H9 (cell line): ENCODE measurements at places on chromosomes 3 and 15.

DNA sequence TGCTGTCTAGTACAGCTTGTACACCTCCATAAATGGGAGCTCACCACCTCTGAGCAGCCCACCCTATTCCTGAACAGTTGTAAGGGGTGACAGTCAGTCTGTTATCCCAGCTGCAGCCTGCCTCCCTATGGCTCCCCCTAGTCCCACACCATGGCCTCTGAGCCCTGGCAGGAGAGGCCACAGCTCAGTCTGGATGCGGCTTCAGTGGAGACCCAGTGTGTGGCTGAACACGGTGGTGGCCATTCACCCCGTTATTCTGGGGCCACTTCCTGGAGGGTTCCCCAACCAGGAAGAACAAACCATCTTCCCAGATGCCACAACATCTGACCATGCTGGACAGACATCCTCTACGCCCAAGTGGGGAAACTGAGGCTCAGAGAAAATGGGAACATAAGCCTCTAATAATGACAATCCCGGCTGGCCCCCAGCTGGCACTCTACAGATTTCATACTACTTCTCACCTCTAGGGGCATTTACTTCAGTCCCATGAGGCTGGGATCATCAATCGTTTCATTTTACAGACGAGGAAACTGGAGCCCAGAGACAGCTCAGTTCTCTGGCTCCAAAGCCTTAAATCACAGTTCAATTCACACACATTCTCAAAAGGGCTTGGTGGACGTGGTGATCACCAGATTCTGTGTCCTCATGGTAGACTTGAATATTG is 9.2 kb upstream of the GRIP2 start:
- DNase-seq: no peak

DNA sequence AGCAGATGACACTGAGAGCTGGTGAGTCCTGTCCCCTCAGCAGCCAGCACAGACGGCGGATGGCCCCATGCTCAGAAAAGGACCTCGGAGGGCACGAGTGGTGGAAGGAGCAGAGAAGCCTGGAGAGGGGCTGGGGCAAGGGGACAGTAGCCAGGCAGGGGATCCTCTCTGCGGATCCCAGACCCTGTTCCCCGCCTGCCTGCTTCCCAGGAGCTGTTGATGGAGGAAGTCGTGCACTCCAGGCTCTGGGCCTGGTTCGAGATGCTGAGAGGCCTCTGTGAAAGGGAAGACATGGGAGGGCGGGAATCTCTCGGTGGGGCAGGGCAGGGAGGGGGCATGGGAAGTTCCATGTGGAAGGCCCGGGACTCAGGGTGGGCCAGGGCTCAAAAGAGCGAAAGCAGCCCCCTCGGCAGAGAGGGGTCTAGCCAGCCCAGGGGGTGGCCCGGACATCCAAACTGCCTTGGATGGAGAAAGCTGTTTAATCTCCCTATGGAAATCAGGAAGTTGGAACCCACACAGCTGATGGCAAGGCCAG is 47.9 kb upstream of the MAGEF1 start:
- peak; percentile 24 for DNase-seq

DNA sequence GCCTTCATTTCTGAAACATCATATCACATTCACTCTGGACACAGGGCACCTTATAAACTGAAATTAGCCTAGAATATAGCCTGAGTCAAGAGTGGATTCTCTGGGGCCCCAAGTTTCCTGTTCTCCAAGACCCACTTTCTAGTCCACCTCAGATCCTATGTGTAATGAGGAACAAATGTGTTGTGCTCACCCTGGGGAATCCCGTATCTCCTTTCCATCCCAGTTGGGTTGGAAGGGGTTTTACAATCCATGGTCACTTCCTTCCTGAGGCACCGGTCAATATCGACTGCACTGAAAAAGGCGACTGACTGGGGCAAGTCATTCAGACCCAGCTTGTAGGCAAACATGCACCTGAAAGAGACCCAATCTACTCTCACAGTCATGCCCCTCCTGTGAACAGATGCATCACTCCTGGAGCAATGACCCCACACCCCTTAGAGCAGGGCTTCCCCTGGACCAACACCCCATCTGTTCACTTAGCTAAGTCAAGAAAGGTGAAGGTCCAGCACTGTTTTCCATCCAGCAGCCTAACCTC is 17.4 kb downstream of the POLG start:
- DNase-seq: no peak

DNA sequence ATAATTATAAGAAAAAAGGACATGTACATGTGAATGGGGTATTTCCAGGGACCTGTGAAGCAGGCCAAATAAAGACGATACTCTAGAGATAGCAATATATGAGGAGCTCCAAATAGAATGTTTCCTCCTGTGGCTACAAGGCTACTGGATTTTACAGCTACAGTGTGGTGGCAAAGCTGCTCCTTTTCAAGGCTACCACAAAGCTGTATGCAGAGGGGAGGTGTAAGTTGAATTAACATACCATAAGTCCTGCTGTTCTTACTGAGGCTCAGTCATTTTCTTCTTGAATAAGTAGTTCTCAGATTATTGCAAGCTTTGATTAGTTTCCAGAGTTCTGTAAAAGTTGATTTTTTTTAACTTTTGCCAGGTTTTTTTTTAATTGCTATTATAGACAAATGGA is 1184.6 kb upstream of the EPHA6 start:
- DNase-seq: no peak

DNA sequence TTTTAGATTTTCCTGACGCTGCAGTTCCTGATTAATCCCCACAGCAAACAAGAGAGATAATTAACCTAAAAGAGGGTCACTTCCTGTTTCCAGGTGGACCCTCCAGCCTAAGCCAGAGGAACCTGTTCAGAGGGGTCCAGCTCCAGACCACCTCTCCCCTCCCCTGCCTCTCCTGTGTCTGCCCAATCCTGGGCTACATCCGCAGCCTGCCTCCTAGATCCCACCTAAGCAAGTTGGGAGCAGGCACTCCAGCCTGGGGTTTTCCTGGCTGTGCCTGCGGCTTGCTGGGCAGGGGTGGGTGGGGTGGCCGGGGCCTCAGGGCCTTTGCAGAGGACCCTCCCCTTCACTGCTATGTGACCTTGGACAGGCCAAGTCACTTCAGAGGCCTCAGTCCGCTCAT is 178.6 kb upstream of the LINGO1 start:
- no peak for DNase-seq

DNA sequence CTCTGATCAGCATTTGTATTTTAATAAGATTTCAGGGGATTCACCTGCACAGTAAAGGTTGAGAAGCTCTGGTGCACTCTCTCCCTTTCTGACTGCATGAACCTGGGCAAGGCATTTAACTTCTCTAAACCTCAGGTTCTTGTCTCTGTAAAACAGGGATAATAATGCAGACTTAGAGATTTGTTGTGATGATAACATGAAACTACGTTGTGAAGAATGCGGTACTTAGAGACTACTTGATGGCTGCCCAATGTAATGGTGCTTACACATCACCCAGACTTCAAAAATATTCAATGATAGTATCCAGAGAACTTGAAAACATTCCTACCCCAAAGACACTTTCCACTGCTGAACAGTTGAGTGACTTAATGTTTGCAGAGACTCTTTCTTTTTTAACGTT is 19.8 kb upstream of the TNFSF10 start:
- DNase-seq: no peak

DNA sequence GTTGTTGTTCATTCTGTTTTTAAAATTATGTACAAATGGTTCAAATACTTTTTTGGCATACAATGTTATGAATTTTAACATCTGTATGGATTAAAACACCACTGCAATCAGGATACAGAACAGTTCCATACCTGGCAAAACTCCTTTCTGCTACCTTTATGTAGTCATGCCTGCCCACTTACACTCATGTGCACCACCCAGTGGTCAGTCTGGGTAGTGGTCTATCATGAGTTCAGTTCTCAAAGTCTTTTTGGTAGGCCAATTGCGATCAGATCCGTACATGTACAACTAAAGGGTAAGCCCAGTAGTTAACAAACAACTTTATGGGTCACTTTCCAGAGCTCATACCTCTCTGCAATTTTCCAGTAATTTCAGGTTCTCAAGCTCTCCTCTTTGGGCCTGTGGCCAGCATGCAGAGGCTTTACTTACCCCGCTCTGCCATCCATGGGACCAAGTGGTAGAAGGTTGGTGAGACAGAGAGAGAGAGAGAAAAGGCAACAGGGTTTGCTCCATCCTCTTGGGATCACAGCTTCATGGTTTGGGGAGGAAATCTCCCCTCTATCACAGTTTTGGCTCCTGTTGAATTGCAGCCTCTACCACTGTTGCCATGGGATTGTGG is 63.9 kb upstream of the FAM98B start:
- peak; percentile 64 for DNase-seq

DNA sequence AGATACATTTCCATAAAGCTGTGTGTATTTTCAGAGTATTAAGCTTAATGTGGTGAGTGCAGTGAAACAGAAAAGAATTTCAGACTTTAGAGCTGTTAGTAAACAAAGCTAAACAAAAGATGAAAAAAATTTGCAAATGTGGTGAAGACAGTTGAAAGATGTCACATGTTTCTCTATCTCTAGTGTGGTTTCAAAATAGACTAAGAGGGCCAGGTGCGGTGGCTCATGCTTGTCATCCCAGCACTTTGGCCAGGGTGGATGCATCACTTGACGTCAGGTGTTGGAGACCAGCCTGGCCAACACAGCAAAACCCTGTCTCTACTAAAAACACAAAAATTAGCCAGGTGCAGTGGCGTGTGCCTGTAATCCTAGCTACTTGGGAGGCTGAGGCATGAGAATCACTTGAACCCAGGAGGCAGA is 466.0 kb upstream of the NR2F2 start:
- no peak for DNase-seq

- no peak for DNase-seq
These were observed 24.7 kb upstream of the OR5K4 start for GRCh38 chr3:98328933-98329332.

- peak; percentile 29 for DNase-seq
These were observed 7.8 kb downstream of the FEZF2 start for GRCh38 chr3:62365391-62366125.

GRCh38 chr15:70555713-70556112 is 207.6 kb downstream of the UACA start:
- peak; percentile 15 for DNase-seq

GRCh38 chr3:23944007-23944783 is 891 bp upstream of the NR1D2 start:
- DNase-seq: no peak

DNA sequence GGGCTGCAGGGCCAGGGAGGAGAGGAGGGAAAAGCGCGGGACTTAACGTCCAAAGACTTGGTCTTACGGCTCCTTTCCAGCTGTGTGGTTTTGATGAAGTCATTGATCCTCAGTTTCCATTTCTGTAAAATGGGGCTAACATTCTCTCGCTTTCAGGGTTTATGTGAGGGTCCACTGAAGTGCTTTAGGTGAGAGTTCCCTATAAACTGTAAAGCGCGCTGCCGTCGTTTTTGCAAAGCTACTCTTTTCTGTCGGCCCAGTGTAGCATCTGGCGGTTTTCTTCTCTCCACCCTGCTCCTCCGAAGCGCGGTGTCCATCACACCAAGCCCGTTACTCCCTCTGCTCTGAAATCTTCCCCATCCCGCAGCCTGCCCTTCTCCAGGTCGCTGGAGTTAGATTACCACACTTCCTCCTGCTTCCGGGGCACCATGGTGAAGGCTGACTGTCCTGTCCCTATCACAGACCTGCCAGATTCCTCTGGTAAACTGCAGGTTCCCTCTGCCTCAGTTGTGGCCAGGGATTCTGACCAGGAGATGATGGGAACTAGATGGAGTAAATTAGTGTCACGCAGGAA is 702 bp upstream of the DNAJC17 start:
- no peak for DNase-seq

DNA sequence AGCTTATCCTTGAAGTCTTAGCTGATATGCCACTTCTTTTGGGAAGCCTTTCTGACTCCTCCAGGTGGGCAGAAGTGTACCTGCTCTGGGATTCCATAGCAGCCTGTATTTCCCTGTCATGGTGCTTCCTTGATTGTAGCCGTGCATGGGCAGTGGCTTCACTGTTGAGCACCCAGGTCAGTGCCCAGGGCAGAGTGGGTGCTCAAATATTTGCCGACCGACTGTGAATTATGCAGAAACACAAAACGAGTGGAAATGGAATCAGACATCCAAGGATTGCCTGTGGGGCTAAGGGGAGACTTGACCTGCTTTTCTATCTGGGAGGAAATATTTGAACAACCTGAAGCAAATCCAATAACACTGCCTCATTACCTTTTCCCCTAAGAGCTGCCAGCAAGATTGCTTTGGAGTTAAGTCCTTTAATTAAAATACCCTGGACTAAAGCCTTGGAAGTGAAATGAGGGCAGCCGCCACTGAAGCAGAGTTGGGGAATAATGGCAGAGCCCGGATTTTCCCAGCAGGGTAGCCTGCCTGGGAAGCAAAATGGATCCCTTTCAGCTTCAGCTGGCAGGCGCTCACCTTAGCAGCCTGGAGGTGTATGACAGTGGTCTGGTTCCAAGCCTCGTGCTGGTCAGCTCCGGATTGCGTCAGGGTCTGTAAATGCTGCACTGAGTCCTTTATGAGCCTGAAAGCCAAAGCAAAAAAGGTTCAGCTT is 14.9 kb downstream of the ACOX2 start:
- no peak for DNase-seq

- DNase-seq: no peak
These were observed 36.8 kb downstream of the TRANK1 start for GRCh38 chr3:36907911-36908646.

GRCh38 chr3:96172917-96173316 is 641.5 kb upstream of the EPHA6 start:
- no peak for DNase-seq

DNA sequence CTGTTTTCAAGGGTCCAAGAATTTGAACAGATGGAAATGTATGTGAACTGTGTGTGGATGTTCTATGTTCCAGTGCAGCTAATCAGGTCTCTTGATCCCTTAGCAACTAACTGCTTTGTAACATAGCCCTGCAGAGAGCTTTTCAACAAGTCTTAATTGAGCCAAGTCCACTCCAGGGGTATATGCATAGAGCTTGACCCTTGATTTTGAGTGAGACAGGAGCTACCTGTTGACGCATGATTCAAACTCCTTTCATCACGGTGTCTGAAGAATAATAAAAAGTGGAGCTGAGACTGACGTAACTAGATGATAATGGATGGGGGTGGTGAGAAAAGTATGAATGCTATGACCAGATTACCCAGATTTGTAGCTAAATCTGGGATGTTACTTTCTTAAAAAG is 93.3 kb upstream of the CCDC54 start:
- DNase-seq: no peak

DNA sequence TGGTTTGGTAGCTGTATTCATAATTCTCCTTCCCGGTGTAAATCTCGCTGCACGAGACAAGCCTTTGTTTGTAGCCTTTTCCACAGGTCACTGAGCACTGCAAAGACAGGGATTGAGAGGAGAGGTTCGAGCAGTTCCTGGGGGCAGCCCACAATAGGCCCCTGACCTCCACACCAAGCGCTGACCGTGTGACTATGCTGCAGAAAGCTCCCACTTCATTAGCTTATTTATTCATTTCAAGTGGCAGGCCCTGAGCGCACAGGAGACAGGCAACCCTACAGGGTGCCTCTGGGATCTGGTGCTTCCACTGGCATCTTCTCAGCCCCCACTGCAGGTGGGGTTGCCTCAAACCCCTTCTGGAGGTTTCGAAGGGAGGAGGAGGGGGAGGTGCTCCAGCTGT is 140.9 kb downstream of the ADAMTS9 start:
- DNase-seq: no peak

GRCh38 chr3:80697291-80697690 is 929.5 kb upstream of the ROBO1 start:
- no peak for DNase-seq

- DNase-seq: no peak
These were observed 100.1 kb downstream of the CPN2 start for GRCh38 chr3:194251007-194251406.
